Fibroblast of skin of left biceps (primary cell): ENCODE measurements at places on chromosomes 12 and 14.

- DNase-seq, result no peak
These were observed 5.8 kb downstream of the PPP1R12A start for GRCh38 chr12:79929065-79929464.

DNA sequence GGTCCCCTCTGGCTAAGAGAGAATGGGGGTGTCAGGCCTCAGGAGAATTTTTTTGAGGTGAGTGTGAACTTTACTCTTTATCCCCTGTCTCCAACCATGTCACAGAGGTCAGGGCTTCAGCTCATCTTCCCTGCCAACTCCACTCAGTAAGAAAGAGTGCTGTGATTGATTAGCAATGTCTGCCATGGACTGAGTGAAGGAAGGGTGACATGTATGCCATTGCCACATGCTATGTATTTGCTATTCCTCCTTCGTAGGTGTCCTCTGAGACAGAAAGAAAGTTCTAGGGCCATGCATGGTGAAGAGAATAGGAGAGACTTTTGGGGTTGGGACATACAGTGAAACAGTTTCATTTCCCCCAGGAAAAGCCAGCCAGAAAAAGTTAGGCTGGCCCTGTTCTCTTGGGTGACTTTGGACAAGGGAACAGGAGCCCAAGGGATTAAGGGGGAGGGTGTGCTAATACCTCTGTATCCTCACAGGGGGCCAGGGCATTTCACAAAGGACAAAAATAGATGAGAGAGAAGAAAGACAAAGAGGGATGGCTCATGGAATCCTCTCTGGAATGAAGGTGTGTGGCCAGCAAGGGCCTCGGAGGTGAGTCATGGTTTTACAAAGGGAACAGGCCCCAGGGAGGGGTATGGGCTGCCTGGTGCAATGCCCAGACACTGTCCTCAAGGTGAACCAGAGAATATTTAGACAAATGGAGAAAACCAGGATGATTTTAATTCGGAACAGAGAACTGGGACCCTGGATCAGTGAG, 13.9 kb upstream of the MYL2 start:
- no peak for DNase-seq

GRCh38 chr14:61510736-61511557, 184.4 kb upstream of the HIF1A start:
- DNase-seq, result no peak

GRCh38 chr14:70655110-70655826, 13.6 kb downstream of the TTC9 start:
- DNase-seq, result no peak

GRCh38 chr12:3594966-3595365, 104.0 kb downstream of the PRMT8 start:
- no peak for DNase-seq
